Fibroblast of skin of left quadriceps (primary cell): ENCODE measurements at places on chromosomes 7 and 10.

DNA sequence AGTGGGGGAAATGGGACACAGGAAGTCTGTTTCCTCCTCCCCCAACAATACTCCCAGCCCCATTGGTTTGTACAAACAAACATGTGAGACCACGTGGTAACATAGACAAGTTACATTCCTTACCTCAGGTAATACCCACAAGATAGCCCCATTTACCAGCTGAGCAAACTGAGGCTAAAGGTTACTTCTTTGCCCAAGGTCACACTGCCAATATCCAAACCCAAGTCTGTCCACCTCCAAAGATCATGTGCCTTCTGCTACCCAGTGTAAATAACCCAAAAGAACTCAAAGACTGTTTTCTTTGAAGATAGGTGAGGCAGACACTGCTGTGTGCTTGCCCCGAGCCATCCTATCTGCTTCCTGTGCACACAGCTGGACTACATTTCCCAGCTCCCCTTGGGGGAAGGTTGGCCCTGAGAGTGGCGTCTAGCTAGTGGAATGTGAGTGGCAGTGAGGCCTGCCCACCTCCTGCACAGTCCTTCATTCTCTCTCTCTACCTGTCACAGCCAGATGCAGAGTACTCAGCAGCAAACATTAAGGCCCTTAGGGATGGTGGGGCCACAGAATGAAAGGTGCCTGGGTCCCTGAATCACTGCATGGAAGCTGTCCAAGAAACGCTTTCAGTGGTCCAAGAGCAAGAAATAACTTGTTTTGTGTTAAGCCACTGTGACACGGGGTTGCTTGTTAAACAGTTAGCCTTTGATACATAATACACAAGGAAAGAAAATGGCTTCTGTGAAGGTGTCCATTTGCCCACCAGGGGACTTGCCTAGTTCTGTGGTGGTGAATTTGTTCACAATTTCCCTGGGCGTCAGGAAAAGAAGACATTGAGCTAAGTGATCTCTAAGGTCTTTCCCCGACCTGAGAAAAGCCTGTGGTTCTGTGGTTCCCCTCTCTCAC is 257.7 kb upstream of the NFE2L3 start:
- no peak for DNase-seq

GRCh38 chr10:84845628-84846261 is 517.4 kb downstream of the CCSER2 start:
- DNase-seq, result no peak

GRCh38 chr7:157389951-157390730 is 53.3 kb downstream of the DNAJB6 start:
- DNase-seq, result no peak

- no peak for DNase-seq
Measured at GRCh38 chr10:79262959-79263746, 84.1 kb upstream of the PPIF start.

- no peak for DNase-seq
Measured at GRCh38 chr10:28915989-28916588, 238.8 kb downstream of the BAMBI start.

- no peak for DNase-seq
Measured at GRCh38 chr7:36597090-36597773, 127.1 kb downstream of the AOAH start.

- no peak for DNase-seq
Measured at GRCh38 chr7:935164-935873, 19.2 kb downstream of the ADAP1 start.

DNA sequence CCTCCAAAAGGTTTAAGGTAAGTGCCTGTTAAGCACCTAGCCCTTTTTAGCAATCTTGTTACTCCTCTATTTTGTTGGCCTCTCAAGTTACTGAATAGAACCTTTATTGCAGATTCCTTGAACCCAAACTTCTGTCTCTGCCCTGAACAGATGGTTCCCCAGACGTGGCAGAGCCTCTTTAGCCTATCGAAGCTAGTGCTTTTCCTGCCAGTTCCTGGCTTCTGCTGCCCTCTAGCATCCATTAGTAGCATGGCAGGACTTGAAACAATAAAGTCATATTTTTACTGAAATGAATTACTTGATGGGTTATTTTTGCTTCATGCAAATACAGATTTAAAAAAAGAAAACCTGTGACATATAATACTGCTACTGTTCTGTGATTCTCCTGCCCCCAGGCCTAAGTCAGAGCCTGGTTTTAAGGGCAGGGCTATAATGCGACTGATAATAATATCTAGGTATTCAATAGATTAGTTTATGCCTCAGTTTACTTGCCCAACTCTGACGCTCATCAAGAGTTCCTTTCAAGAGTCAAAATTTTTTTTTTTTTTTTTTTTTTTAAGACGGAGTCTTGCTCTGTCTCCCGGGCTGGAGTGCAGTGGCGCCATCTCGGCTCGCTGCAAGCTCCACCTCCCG is 84.3 kb upstream of the PHF14 start:
- DNase-seq, result peak; percentile 3

- no peak for DNase-seq
Measured at GRCh38 chr7:141055146-141055545, 18.7 kb upstream of the TMEM178B start.

GRCh38 chr10:119737823-119738222 is 12.0 kb downstream of the INPP5F start:
- peak; percentile 64 for DNase-seq

DNA sequence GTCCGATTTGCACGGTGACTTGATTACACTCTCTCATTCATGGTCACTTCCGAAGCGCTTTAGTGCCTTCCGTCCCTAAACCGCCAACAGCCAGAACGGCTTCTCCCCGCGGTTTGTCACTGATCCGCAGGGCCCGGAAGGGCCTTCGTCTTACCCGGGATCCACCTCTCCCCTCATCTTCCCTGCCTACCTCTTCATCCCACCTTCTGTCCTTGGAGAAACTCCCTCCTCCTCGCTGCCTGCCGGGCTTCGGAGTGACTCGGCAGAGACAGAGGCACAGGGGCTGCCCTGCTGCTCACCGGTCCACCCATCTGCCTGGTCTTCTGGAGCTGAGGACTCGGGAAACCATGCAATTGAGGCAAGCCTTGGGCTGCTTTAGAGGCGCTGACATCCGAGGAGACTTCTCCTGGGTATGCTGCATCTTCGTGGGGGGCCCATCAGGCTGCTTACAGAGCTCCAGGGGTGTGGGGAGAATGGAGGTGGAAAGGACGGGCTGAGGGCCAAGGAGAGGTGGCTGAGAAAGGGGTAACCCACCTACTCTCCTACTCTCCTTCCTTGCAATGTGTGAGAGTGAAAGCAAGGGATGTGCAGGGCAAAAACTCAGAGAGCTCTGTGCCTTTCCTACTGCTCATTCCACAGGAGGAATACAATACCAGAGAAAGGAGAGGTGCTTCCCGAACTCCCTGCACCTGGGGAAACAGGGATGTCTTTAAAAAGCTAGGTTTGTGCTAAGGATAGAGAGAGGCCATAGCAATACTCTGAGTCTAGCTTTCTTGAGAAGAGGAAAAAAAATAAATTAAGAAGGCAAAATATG is 1.0 kb upstream of the HOXA11 start:
- DNase-seq, result no peak

DNA sequence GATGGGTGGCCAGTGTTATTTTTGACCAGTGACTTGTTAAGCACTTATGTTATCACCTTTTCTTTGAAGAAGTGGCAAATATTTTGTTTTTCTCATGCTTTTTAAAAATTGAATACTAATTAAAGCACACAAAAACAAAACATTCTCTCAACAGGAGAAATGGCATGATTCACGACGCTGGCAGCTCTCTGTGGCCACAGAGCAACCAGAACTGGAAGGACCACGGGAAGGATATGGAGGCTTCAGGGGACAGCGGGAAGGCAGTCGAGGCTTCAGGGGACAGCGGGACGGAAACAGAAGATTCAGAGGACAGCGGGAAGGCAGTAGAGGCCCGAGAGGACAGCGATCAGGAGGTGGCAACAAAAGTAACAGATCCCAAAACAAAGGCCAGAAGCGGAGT is 6.2 kb upstream of the KIFBP start:
- no peak for DNase-seq

- no peak for DNase-seq
Measured at GRCh38 chr7:112001091-112001826, 204.9 kb downstream of the DOCK4 start.

GRCh38 chr10:132838346-132838970 is 52.5 kb upstream of the NKX6-2 start:
- no peak for DNase-seq

DNA sequence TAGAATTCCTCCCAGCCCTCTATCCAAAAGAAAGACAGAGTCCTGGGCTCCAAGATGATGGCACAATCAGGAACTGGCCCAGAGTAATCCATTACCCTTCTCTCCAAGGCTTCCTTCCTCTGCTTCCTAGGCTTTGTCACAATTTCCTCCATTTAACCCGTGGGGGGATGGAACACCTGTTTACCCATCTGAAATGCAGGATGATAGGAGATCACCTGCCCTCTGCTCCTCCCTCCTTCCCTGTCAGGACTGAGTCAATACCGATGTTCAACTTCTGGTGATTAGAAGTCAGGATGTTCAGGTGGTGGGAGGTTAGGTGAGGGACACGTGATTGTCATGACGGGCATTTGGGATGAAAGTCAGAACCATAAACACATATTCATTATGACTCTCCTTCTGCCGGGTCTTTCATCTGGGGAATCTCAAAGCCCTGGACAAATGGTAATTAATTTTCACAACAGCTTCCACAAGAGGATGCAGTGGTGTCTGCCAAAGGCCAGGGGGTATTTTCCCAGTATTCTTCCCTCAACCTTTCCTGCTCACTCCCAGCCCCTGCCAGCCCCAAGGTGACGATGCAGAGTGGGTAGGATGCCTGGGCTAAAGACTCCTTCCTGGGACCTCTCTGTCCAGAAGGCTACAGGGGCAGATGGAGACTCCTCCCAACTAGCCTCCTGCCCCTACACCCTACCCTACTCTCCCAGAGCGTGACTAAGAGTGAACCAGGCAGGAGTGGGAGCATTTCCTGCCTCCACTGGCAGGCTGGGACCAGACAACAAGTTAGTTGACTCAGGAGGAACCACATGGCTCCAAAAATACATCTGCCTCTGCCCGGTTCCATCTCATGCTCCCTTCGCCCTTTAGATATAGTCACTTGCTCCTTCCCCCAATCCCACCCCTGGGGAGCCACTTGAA is 27.9 kb downstream of the DUSP5 start:
- DNase-seq, result no peak

GRCh38 chr7:115940460-115941060 is 90.0 kb downstream of the TFEC start:
- DNase-seq, result no peak

GRCh38 chr10:109912335-109913281 is 10.7 kb downstream of the XPNPEP1 start:
- no peak for DNase-seq

DNA sequence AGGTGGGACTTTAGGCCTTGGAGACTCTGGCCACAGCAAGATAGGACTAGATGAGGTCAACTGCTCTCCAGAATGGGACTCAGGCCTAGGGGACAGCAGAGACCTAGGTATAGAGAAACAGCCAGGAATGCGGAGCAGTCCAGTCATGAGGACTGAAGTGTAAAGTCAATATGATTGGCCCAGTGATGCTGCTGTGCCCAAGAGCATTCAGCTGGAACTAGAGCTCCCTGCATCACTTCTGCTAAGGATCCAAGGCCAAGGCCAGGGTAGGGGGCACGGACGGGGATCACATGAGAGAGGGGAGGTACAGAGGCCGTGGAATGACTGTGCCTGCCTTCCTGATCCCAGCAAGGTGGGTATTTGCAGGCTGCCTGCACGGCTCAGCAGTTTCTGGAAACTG is 237.9 kb downstream of the FRMD4A start:
- DNase-seq, result no peak

DNA sequence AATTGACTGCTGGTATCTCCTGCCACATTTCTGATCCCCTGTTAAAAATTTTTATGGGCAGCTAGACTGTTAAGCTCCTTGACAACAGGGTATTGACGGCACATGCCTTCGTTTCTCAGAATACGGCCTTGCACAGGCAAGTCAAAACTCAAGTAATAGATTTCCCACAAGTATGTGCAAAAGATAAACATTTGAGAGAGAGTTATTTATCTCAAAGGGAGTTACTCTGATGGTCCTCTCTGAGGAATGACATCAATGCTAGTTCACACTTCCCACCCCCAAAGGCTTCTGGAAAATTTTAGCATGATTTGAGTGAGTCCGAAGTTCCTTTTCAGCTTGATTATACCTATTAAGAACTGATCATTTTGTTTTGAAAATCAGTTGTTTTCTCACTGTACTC is 71.9 kb downstream of the JCAD start:
- no peak for DNase-seq

DNA sequence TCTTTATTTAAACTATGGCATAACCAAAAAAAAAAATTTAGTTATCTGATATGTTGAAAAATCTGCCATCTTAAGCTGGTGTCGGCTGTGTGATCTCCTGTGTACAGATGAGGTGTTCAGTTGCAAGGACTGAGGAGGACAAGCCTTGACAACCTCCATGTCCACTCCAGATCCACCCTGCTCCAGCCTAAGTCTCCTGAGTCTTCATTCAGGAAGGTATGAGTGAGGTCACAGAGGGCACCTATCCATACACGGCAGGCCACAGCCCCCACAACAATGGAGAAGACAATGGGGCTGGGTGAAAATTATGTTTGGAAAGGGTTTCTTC is 16.1 kb downstream of the TARP start:
- DNase-seq, result no peak

- DNase-seq, result peak; percentile 7
Measured at GRCh38 chr10:129707406-129708388, 240.7 kb downstream of the MGMT start.

- no peak for DNase-seq
Measured at GRCh38 chr10:120530699-120531098, 73.7 kb downstream of the PLPP4 start.

DNA sequence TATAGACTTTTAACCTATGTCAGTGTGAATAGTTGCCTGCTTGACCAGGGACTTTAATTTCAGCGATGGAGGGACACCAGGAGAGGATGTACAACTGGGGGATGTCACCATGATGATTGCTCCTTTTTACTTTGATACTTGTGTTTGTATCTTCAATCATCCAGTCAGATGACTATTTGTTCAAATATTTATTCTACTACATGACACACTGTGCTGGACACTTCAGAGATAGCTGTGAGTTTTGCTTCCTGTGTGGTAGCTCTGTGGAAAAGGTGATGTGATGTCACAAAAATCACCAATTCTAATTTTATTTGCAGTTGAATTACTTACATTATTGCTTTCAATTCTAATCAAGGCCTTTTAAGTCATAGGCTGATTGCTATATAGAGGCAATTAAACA is 62.7 kb upstream of the CREB5 start:
- no peak for DNase-seq

- no peak for DNase-seq
Measured at GRCh38 chr10:18133046-18133445, 7.2 kb upstream of the CACNB2 start.

- DNase-seq, result no peak
Measured at GRCh38 chr10:7317786-7318446, 92.9 kb downstream of the SFMBT2 start.

DNA sequence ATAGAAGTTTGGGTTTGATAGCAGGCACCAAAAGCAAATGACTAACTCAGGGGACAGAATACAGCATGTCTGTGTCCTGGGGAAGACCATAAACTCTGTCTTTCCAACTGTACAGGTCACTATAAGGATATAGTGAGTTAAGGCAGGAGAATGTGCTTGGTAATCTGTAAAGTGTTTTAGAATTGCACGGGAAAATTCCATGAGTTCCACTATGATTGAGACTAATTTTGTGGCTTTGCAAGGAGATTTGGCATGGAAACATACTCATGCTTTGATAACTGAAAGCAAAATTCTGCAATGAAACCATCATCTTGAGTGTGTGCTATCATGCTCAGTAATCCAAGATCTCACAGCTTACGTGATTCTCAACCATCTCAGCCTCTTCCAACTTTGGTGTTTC is 152.6 kb downstream of the PKD1L1 start:
- DNase-seq, result peak; percentile 90

- peak; percentile 79 for DNase-seq
Measured at GRCh38 chr10:58919927-58920654, 256.4 kb upstream of the PHYHIPL start.

- DNase-seq, result no peak
Measured at GRCh38 chr7:44373418-44373740, 48.0 kb upstream of the CAMK2B start.
